ENCODE measurements at places on chromosomes 6 and 20. TPM values are rescaled to one million over a fixed set of nuclear protein-coding genes. Genes with fewer than 3 reads are reported as not detected.

Gene LATS1
- 24.0 TPM for total RNA-seq

Gene CFB
- total RNA-seq, result 7.4 TPM

Gene SOBP
- 2.7 TPM for total RNA-seq

Gene STXBP5
- total RNA-seq, result 60.5 TPM

Gene RBPJL
- total RNA-seq, result not detected

Gene TRIM10
- total RNA-seq, result 0.38 TPM

Gene IRF4
- total RNA-seq, result 10.0 TPM

Gene KCNQ2
- total RNA-seq, result not detected

Gene PPP1R16B
- 1.1 TPM for total RNA-seq

Gene SF3B5
- total RNA-seq, result 116 TPM

Gene DCDC2
- 0.20 TPM for total RNA-seq

Gene OR2H1
- not detected for total RNA-seq

Gene PI16
- 2.1 TPM for total RNA-seq

Gene CCN6
- total RNA-seq, result 1.1 TPM

Gene RAET1G
- total RNA-seq, result 4.5 TPM

Gene CD93
- total RNA-seq, result 12.7 TPM

Gene REPS1
- total RNA-seq, result 111 TPM

Gene FAM217A
- total RNA-seq, result not detected

Gene STX11
- 20.1 TPM for total RNA-seq

Gene COL19A1
- 0.19 TPM for total RNA-seq

Gene SAMD5
- 0.38 TPM for total RNA-seq

Gene DYNLRB1
- 171 TPM for total RNA-seq

Gene ERVFRD-1
- total RNA-seq, result 0.42 TPM

Gene PAK5
- 0.08 TPM for total RNA-seq

Gene ZBP1
- not detected for total RNA-seq

Gene CALHM4
- total RNA-seq, result not detected

Gene OR12D3
- not detected for total RNA-seq

Gene OR2J3
- total RNA-seq, result not detected

Gene PRSS16
- 11.2 TPM for total RNA-seq

Gene SNAI1
- 1.3 TPM for total RNA-seq

Gene ABHD16B
- not detected for total RNA-seq

Gene KIF13A
- 57.9 TPM for total RNA-seq

All from lower leg skin (tissue), 4 donors.